ENCODE measurements at places on chromosomes 5 and 9.

- no peaks in the 10 kb centered on the region for H3K36me3 ChIP-seq
- H3K27me3 ChIP-seq, result no peaks in the 10 kb centered on the region
- H3K4me3 ChIP-seq, result no peak overlapping the region
- ATAC-seq, result peak; percentile 46
- peak overlapping the region; percentile 61 for H3K27ac ChIP-seq
- H3K4me1 ChIP-seq, result peaks cover 20% of the 10 kb centered on the region
Observed at GRCh38 chr9:87516222-87516925, 18.7 kb downstream of the DAPK1 start.

GRCh38 chr5:30959238-30959637 is 234.2 kb upstream of the CDH6 start:
- no peaks in the 10 kb centered on the region for H3K36me3 ChIP-seq
- H3K4me3 ChIP-seq, result no peak overlapping the region
- H3K4me1 ChIP-seq, result no peaks in the 10 kb centered on the region
- H3K27ac ChIP-seq, result no peak overlapping the region
- no peak for ATAC-seq

DNA sequence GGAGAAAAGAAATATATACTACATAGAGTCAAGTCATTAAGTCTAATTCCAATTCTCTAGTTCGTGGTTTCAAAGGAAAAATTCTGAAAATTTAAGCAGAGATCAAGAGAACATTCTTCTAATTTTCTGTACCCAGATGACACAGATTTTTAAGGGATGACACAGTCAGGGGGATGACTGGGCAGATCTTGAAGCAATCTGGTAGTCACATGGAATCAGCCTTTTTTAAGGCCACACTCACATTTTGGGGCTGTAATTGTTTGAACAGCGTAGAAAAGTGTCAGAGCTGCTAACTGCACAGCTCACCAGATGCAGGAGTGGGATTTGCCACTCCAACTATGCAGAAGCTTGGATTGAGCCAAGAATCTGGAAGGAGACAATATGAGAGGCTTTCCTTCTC is 20.4 kb downstream of the PDE4D start:
- no peak for ATAC-seq
- H3K4me1 ChIP-seq, result no peaks in the 10 kb centered on the region
- H3K27ac ChIP-seq, result no peak overlapping the region
- no peak overlapping the region for H3K4me3 ChIP-seq

DNA sequence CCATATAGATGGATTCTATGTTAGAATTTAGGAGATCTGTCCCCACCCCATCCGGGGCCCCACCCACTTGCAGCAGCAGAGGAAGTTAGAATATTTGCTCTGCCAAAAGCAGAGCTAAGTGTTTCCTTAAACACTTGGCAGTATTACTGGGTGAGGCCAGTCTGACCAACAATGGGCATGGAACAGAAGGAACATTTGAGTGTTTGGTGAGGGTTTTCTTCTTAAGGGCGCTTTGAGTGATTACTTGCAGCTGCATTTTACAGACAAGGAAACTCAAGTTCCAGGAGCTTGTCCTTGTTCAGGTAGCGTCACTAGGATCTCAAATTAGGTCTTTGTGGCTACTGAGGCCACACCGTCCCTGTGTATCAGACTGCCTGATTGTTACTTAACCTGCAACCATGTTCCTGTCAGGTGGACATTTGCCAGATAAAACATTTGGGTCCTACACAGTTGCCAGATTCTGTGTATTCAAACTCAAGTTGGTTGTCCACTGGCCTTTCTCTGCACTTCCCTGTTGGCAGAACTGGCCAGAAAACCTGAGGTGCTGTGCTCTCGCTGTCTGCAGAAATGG is 59.3 kb downstream of the SLC46A2 start:
- H3K4me3 ChIP-seq, result no peak overlapping the region
- ATAC-seq, result peak; percentile 53
- H3K27me3 ChIP-seq, result no peaks in the 10 kb centered on the region
- no peaks in the 10 kb centered on the region for H3K4me1 ChIP-seq
- H3K27ac ChIP-seq, result peak overlapping the region; percentile 27
- H3K36me3 ChIP-seq, result peaks cover 24% of the 10 kb centered on the region

DNA sequence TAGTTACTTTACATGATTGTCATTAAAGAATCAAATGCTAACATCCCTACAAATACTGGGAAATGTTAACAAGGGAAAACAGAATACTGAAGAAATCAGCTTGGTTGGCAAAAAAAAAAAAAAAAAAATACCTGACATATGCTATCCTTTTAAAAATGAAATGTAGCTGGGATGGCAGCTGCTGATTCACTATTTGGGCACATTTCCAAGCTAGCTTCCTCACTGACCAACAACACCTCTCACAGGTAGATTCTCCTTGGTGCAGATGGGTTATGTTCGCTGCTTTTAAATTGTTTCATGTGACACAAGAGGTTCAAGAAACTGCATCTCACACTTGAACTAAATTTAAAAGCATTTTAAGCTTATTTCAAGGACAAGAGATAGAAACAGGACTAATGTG is 6.1 kb upstream of the PRUNE2 start:
- H3K4me1 ChIP-seq, result peaks cover 2% of the 10 kb centered on the region
- no peak for ATAC-seq
- no peaks in the 10 kb centered on the region for H3K27me3 ChIP-seq
- no peaks in the 10 kb centered on the region for H3K36me3 ChIP-seq
- no peak overlapping the region for H3K27ac ChIP-seq

DNA sequence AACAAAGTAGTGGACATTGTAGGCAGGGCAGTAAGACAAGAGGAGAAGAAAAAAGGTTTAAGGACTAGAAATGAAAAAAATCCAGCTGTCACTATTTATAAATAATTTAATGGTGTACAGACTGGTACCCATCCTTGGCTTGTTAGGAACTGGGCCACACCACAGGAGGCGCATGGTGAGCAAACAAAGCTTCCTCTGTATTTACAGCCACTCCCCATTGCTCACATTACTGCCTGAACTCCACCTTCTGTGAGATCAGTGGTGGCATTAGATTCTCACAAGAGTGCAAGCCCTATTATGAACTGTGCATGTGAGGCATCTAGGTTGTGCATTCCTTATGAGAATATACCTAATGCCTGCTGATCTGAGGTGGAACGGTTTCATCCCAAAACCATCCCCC is 62.6 kb upstream of the DMAC1 start:
- no peaks in the 10 kb centered on the region for H3K36me3 ChIP-seq
- H3K4me1 ChIP-seq, result no peaks in the 10 kb centered on the region
- H3K4me3 ChIP-seq, result no peak overlapping the region
- H3K27me3 ChIP-seq, result no peaks in the 10 kb centered on the region

GRCh38 chr5:55699041-55699688 is 13.0 kb downstream of the SLC38A9 start:
- no peaks in the 10 kb centered on the region for H3K36me3 ChIP-seq
- H3K27ac ChIP-seq, result no peak overlapping the region
- ATAC-seq, result no peak
- no peaks in the 10 kb centered on the region for H3K27me3 ChIP-seq
- H3K4me3 ChIP-seq, result no peak overlapping the region

DNA sequence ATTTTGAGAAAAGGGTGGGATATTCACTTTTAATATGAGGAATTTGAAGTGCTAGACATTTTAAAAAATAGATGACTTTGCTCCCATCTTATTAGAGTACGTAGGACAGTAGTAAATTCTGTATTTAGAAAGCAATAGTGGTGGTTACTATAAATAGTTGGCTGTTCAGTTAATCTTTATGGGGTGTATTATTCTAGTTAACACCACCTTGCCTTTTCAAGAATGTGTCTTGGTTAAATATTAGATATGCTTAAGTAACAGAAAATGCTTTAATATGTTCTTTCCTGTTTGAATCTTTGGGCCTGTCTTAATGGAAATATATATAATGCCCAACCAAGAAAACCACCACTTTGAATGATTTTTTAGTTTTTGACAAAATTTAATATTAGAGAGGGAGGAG is 608.7 kb upstream of the FAM174A start:
- ATAC-seq, result no peak
- H3K4me3 ChIP-seq, result no peak overlapping the region
- H3K36me3 ChIP-seq, result no peaks in the 10 kb centered on the region
- no peak overlapping the region for H3K27ac ChIP-seq
- no peaks in the 10 kb centered on the region for H3K4me1 ChIP-seq
- H3K27me3 ChIP-seq, result no peaks in the 10 kb centered on the region

GRCh38 chr5:178899289-178899688 is 3.6 kb downstream of the ZFP2 start:
- no peaks in the 10 kb centered on the region for H3K4me1 ChIP-seq
- no peaks in the 10 kb centered on the region for H3K27me3 ChIP-seq
- H3K4me3 ChIP-seq, result no peak overlapping the region
- ATAC-seq, result no peak

- no peaks in the 10 kb centered on the region for H3K36me3 ChIP-seq
- no peak overlapping the region for H3K4me3 ChIP-seq
- no peak overlapping the region for H3K27ac ChIP-seq
Observed at GRCh38 chr5:179378441-179379271, 33.4 kb upstream of the ADAMTS2 start.

DNA sequence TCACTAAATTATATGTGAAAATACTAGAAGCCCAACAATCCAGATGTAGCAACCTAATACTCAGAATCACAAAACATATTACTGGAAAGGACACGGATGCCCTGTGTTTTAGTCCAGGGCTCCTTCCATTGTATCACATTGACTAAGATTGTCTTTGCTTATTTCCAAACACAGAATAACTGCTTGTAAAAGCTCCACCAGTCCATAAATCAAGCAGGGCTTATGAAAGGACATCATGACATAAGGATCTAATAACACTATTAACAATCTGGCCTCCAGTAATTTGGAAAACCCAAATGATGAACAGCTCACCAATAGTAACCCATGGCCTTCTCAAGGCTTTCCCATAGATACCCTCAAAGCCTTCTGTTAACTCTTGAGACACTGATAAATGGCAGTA is 39.8 kb downstream of the WDR41 start:
- no peak for ATAC-seq
- no peaks in the 10 kb centered on the region for H3K4me1 ChIP-seq
- no peak overlapping the region for H3K4me3 ChIP-seq
- no peak overlapping the region for H3K27ac ChIP-seq

- ATAC-seq, result no peak
- no peak overlapping the region for H3K4me3 ChIP-seq
- H3K36me3 ChIP-seq, result peaks cover 26% of the 10 kb centered on the region
- no peak overlapping the region for H3K27ac ChIP-seq
- no peaks in the 10 kb centered on the region for H3K27me3 ChIP-seq
Observed at GRCh38 chr9:131260751-131261452, 15.4 kb downstream of the FAM78A start.

GRCh38 chr9:121686930-121687541 is 35.6 kb downstream of the DAB2IP start:
- ATAC-seq, result peak; percentile 71
- no peaks in the 10 kb centered on the region for H3K4me1 ChIP-seq
- no peak overlapping the region for H3K27ac ChIP-seq

DNA sequence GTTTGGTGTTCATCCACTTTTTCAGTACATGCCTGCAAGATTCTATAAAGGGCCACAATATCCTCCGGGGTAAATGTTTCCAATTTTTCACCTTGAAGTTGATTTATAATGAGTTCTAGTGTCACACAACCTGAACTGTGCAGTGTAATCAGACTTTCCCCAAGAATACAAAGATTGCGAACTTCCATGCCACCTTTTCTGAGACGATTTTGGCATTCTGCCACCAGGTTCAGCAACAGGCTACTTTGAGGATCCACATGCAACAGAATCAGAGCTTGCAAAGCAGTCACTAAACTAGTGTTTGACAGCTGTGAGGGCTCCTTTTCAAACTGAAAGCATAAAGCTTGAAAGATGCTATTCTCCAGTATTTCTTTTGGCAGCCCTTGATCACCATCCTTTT is 1.6 kb downstream of the FASTKD3 start:
- H3K36me3 ChIP-seq, result no peaks in the 10 kb centered on the region
- no peak overlapping the region for H3K4me3 ChIP-seq
- H3K27ac ChIP-seq, result no peak overlapping the region
- peaks cover 11% of the 10 kb centered on the region for H3K4me1 ChIP-seq
- H3K27me3 ChIP-seq, result no peaks in the 10 kb centered on the region

DNA sequence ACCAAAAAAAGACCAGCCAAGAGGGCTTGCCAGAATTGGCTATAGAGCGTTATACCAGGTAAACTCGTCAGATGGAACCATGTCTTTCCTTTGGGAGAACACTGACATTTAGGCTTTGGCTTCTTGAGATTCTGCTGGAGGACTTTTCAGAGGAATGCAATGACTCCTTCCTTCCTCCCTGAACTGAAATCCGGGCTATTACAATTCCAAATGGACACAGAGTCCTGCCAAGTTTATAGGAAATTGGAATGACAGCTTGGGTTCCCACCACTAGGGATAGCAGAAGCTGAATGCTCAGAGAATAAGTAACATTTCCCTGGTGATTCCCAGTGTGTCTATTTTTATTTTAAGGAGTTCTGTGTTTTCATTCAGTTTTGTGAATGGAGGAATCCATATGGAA is 143.0 kb downstream of the FGF1 start:
- peaks cover 15% of the 10 kb centered on the region for H3K4me1 ChIP-seq
- no peak overlapping the region for H3K4me3 ChIP-seq
- ATAC-seq, result peak; percentile 79
- H3K27me3 ChIP-seq, result no peaks in the 10 kb centered on the region
- H3K36me3 ChIP-seq, result no peaks in the 10 kb centered on the region

- H3K4me3 ChIP-seq, result no peak overlapping the region
- no peak overlapping the region for H3K27ac ChIP-seq
- H3K27me3 ChIP-seq, result peaks cover 42% of the 10 kb centered on the region
- H3K4me1 ChIP-seq, result no peaks in the 10 kb centered on the region
- no peak for ATAC-seq
Observed at GRCh38 chr5:2465383-2465782, 286.1 kb downstream of the IRX2 start.

GRCh38 chr5:111556501-111556900 is 44.2 kb upstream of the STARD4 start:
- H3K27ac ChIP-seq, result no peak overlapping the region
- no peak for ATAC-seq
- no peaks in the 10 kb centered on the region for H3K4me1 ChIP-seq
- no peak overlapping the region for H3K4me3 ChIP-seq

- peaks cover 67% of the 10 kb centered on the region for H3K27me3 ChIP-seq
- H3K27ac ChIP-seq, result peak within 1 kb of the TSS; percentile 28
- H3K36me3 ChIP-seq, result no peaks in the 10 kb centered on the region
- H3K4me1 ChIP-seq, result peaks cover 19% of the 10 kb centered on the region
- H3K4me3 ChIP-seq, result peak within 1 kb of the TSS; percentile 55
- ATAC-seq, result no peak
Observed at GRCh38 chr5:175657593-175658271, at the start of gene HRH2. Gene HRH2, plus strand, starts transcription at chr5:175658071. Its CDS starts 25,163 bp downstream, at chr5:175683234.

GRCh38 chr5:1943481-1943880 is 60.8 kb upstream of the IRX4 start:
- no peak overlapping the region for H3K4me3 ChIP-seq
- H3K36me3 ChIP-seq, result no peaks in the 10 kb centered on the region
- ATAC-seq, result no peak
- H3K27me3 ChIP-seq, result peaks cover 24% of the 10 kb centered on the region
- H3K27ac ChIP-seq, result no peak overlapping the region

DNA sequence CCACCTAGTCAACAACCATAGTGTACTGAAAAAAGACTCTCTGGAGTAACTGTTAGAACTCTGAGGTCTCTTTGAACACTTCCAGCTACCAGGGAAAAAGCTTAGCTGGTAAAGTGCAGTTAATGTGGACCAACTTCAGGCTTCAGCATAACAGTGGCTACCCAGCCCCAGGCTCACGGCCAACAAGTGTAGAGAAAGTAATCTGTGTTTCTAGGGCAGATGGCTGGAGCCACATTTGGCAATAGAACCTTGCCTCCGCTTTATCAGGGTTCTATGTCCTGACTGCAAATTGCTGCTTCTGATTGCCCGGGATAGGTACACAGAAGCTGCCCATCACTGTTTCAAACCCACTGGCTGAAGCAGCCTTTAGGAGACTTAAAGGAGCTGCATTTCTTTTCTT is 76.0 kb upstream of the SIMC1 start:
- no peak overlapping the region for H3K27ac ChIP-seq
- ATAC-seq, result no peak
- peaks cover 22% of the 10 kb centered on the region for H3K27me3 ChIP-seq
- no peak overlapping the region for H3K4me3 ChIP-seq
- no peaks in the 10 kb centered on the region for H3K36me3 ChIP-seq

GRCh38 chr5:153485641-153486040 is 4.8 kb upstream of the GRIA1 start:
- ATAC-seq, result no peak
- H3K27ac ChIP-seq, result no peak overlapping the region
- no peaks in the 10 kb centered on the region for H3K36me3 ChIP-seq
